ENCODE measurements at places on chromosomes 5 and 9.

DNA sequence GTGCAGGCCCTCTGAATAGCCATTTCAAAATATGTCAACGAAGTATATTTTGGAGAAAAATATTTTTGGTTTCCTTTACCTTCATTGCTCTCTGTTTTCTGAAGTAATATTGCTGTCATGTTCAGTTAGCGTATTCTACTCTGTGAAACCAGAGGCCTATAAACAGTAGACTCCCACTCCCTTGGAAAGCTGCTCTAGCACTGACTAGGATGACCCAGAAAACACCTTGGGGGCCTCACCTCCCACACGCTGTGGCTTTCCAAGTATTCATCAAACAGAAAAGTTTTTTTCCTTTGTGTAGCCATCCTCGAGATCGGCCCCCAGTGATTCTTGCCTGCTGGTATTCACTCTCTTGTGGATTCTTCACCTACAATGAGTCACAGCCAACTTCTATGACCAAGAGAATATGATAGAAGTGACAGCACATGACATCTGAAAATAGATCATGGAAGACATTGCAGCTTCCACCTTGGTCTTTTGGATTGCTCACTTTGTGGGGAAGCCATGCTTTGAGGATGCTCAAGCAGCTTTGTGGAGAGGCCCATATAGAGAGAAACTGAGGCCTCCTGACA is 28.9 kb upstream of the CTXN3 start:
- H3K27ac ChIP-seq = no peak overlapping the region
- no peak for DNase-seq
- H3K4me1 ChIP-seq = no peaks in the 10 kb centered on the region
- no peaks in the 10 kb centered on the region for H3K36me3 ChIP-seq
- H3K4me3 ChIP-seq = no peak overlapping the region

DNA sequence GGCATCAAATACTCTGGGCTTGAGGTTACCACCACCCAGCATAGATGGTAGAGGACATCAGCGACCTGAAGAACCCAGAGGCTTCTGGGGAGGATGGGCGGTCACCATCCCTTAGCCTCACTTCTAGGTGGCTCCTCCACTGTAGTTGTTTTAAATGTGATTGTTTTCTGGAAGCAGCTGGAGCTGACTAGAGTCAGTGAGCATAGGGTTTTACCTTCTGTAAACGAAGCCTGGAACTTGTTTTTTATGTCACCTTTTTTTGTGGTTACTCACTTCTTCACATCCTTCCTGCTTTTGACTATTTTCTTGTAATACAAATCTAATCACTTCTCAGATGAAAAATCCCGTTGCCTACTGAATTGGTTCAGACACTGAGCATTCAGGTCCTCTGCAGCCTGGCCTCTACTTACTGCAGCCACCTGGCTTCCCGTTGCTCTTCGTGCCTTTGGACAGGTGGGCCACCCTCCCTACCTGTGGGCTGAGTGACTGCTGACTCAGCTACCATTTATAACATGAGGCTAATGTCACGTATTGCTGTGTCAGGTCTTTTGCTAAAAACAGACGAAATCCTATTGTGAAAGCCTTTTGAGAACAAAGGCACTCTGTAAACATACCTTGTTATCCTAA is 167.8 kb downstream of the MAN2A1 start:
- H3K27ac ChIP-seq = peak overlapping the region; percentile 44
- H3K27me3 ChIP-seq = no peaks in the 10 kb centered on the region
- peak; percentile 28 for DNase-seq
- peak overlapping the region; percentile 16 for H3K4me3 ChIP-seq
- H3K36me3 ChIP-seq = peaks cover 33% of the 10 kb centered on the region

DNA sequence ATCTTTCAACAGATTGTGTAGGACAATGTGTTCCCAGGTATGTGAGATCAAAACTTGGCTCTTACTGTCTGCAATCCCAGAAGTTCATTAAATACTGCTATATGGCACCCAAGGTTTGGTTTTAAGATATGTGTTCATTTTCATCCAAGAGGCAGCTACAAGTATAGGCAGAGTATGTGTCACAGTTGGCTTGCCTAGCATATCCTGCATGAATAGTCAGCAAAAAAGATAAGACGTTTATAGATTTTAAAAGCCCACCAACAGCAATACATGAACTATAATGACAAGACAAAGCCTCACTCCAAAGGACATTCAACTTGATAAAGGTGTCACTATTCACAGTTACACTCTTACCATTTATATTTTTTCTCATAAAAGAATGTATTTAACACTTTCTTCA is 99.1 kb downstream of the BNC2 start:
- H3K27ac ChIP-seq = no peak overlapping the region
- no peak for DNase-seq

DNA sequence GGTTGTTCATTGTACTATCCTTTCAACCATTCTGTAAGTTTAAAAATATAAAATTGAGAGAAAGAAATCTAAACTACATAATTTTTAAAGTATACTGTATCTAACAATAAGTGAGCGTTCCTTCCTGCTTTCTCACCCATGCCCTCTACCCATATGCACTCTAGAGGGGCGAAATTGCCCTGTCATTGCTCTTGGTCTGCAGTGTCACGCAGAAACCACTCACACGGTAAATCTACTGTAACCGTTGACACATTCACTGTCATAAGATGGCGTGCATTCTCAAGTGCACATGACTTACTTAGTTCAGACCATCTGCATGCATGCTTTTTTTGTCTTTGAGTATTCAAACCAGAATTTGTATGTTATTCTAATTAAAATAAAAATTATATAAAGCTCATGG is 55.7 kb upstream of the NIPBL start:
- no peak overlapping the region for H3K4me3 ChIP-seq
- no peaks in the 10 kb centered on the region for H3K4me1 ChIP-seq
- H3K36me3 ChIP-seq = no peaks in the 10 kb centered on the region
- peaks cover 3% of the 10 kb centered on the region for H3K27me3 ChIP-seq

GRCh38 chr5:82862261-82862660 is 214.9 kb downstream of the TMEM167A start:
- no peaks in the 10 kb centered on the region for H3K27me3 ChIP-seq
- no peak for DNase-seq
- H3K4me1 ChIP-seq = no peaks in the 10 kb centered on the region
- no peak overlapping the region for H3K27ac ChIP-seq
- no peak overlapping the region for H3K4me3 ChIP-seq

DNA sequence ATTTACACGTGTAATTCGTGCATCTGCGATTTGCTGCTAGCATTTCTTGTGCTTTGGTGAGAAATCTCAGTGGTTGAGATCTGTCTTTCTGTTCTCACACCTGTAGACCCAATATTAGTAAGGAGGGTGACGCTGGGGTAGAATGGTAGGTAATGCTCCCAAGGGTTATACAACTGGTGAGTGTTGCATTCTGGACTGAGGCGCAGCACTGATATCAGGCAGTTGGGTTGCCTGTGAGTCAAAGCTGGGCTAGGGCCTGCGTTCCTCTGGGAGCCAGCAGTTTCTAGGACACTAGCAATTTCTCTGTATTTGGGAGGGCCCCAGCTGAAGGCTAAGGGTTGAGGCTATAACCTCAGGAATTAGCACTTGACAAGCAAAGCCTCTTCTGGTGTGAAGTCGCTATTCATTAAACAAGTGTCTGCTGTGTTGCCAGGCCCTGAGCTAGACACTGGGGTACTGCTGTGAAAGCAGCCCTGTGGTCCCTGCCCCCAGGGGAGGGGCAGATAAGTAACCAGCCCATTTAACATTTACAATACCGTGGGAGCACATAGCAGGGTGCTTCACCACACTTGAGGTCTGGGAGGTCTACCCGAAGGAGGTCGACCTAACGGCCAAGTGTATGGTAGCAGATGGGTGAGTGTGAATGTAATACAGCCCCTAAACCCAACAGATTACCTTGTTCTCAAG is 28.7 kb downstream of the LARP1 start:
- no peaks in the 10 kb centered on the region for H3K27me3 ChIP-seq
- H3K27ac ChIP-seq = no peak overlapping the region
- H3K4me3 ChIP-seq = no peak overlapping the region
- no peak for DNase-seq
- H3K36me3 ChIP-seq = peaks cover 3% of the 10 kb centered on the region

DNA sequence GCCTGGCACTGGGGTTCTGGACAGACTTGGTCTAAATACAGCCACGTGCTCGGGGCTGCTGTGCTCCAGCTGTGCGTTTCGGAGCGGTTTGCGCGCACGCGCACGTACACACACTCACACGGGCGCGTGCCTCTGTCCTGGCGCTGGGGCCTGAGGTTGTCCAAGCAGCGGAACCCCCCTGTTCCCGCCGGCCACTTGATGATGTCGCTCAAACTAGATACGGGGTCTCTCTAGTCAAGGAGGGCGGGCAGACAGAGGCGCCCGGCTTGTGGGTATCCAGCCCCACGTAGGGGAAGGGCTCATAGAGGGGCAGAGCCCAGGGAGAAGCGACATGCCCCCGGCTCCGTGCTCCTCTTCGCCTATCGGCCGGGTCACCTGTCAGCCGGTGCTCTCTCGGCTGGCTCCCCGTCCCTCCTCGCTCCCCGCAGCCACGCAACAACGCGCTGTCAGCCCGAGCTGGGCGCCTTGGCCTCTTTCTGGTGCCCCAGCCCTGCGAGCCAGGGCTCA is 8.9 kb downstream of the NR2F1-AS1 start:
- no peak overlapping the region for H3K27ac ChIP-seq
- peaks cover 70% of the 10 kb centered on the region for H3K27me3 ChIP-seq
- no peak for DNase-seq
- no peaks in the 10 kb centered on the region for H3K36me3 ChIP-seq

DNA sequence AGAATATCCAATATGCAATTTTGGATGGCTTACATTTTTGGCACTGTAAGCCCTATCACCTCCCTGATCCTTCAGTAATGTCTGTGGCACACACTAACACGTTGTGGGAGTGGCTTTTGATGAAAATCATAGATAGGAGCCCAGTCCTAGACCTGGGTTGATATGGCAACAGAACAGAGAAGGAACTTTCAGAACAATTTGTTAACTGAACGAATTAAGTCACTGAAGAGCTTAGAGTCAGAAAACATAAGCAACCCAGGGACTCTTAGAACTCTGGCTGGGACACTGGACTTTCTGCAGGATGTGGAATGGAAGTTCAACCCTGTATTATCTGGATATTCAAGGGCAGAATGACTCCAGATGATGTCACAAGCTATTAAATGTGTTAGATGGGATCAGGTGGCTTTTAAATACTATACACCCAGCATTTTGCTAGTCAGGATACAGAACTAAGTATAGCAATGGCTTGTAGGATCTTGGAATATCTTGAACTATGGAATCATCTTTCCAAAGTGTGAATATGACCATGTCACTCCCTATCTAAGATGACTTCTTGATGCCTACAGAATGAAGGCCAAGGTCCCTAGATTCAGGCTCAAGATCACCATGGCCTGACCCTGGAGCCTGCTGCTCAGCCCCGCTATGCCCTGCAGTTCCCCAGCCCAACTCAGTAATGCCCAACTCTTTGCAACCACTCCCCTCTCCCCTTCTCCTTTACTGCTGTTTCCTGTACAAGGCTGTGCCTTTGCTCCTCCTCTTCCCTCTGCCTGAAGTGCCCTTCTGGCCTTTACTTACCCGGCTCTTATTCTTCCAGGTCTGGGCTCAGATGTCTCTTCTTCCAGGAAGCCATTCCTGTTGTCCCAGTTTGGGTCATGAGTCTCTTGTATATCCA is 42.8 kb downstream of the VLDLR start:
- no peak for DNase-seq
- no peak overlapping the region for H3K4me3 ChIP-seq
- H3K27ac ChIP-seq = no peak overlapping the region
- H3K4me1 ChIP-seq = no peaks in the 10 kb centered on the region

GRCh38 chr9:73577848-73578247 is 426.2 kb downstream of the ANXA1 start:
- DNase-seq = no peak
- no peak overlapping the region for H3K27ac ChIP-seq
- no peaks in the 10 kb centered on the region for H3K4me1 ChIP-seq
- no peak overlapping the region for H3K4me3 ChIP-seq
- H3K36me3 ChIP-seq = no peaks in the 10 kb centered on the region

DNA sequence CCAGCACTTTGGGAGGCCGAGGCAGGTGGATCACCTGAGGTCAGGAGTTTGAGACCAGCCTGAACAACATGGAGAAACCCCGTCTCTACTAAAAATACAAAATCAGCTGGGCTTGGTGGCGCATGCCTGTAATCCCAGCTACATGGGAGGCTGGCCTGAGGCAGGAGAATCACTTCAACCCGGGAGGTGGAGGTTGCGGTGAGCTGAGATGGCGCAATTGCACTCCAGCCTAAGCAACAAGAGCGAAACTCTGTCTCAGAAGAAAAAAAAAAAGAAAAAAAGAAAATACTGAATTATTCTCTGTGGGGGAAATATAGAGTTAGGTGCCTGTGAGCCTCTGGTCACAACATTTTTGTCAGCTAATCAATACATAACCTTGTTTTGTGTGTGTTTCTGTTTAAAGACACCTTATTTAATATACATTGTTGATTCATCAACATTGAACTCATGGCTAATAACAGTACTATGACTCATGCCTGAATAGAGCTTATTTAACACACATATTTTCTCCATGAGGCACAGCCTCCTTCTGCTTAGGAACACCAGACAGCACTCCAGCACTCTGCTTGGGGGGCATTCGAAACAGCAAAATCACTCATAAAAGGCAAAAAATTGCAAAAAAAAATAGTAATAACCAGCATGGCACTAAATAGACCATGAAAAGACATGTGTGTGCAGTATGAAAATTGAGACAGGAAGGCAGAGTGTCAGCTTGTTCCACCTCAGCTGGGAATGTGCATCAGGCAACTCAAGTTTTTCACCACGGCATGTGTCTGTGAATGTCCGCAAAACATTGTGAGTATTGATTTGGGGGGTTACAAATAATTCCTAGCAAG is at the start of gene IL31RA:
Gene IL31RA, plus strand, starts transcription at position 519 of the 836 bp plus-strand sequence. Its CDS starts 214 bp downstream, at position 733.
- DNase-seq = no peak
- H3K27me3 ChIP-seq = no peaks in the 10 kb centered on the region
- H3K27ac ChIP-seq = no peak within 1 kb of the TSS
- no peaks in the 10 kb centered on the region for H3K36me3 ChIP-seq
- no peak within 1 kb of the TSS for H3K4me3 ChIP-seq
- peaks cover 9% of the 10 kb centered on the region for H3K4me1 ChIP-seq

- H3K27ac ChIP-seq = no peak overlapping the region
- H3K4me3 ChIP-seq = no peak overlapping the region
- no peaks in the 10 kb centered on the region for H3K27me3 ChIP-seq
- H3K36me3 ChIP-seq = peaks cover 2% of the 10 kb centered on the region
- no peaks in the 10 kb centered on the region for H3K4me1 ChIP-seq
Observed at GRCh38 chr9:127534931-127535330, 77.1 kb upstream of the STXBP1 start.

GRCh38 chr9:107874591-107875369 is 385.2 kb upstream of the KLF4 start:
- no peak for DNase-seq
- H3K27me3 ChIP-seq = no peaks in the 10 kb centered on the region
- H3K4me1 ChIP-seq = no peaks in the 10 kb centered on the region
- no peak overlapping the region for H3K27ac ChIP-seq
